ENCODE measurements at places on chromosomes 11 and 22.

- no peak for DNase-seq
Observed at GRCh38 chr11:123362186-123362585, 67.9 kb upstream of the GRAMD1B start.

GRCh38 chr11:115887727-115888126 is 383.5 kb upstream of the CADM1 start:
- DNase-seq, result no peak

DNA sequence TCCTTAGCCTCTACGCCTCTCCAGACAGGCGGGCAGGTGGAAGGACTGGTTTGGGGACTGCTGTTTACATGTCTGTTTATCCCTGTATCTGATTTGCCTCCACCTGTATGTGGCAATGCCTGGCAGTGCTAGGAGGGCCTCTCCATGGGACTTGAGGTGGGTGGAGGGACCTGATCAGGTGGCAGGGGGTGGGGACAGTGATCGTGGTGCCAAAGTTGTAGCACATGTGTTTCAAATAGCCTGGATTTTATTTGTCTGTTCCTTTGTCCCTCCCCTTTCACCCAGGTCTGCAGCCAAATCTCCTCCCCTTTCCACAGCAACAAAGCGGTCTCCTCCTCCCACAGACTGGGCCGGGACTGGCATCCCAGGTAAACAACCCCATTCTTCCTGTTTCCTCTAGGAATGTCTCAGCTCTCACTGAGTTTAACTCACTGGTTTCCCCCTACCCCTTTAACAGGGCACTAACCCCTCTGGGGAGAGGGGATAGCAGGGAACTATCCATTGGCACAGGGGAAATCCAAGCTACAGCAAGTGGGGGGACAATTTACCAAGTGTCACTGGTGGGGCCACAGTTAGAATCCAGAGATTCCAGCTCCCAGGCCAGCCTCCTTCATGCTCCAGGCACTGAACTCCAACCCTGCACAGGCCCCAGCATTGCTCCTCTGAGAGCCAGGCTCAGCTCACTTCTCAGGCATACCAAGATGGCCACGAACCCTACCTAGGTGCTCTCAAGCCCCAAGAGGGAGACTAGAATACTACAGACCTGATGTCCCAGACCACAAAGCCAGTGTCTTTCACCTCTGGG is 22.9 kb upstream of the TLCD5 start:
- no peak for DNase-seq

- peak; percentile 76 for DNase-seq
Observed at GRCh38 chr11:134275534-134276395, at the start of gene GLB1L3. Gene GLB1L3 (plus strand): TSS chr11:134276379. CDS start chr11:134276741, 362 bp downstream.

DNA sequence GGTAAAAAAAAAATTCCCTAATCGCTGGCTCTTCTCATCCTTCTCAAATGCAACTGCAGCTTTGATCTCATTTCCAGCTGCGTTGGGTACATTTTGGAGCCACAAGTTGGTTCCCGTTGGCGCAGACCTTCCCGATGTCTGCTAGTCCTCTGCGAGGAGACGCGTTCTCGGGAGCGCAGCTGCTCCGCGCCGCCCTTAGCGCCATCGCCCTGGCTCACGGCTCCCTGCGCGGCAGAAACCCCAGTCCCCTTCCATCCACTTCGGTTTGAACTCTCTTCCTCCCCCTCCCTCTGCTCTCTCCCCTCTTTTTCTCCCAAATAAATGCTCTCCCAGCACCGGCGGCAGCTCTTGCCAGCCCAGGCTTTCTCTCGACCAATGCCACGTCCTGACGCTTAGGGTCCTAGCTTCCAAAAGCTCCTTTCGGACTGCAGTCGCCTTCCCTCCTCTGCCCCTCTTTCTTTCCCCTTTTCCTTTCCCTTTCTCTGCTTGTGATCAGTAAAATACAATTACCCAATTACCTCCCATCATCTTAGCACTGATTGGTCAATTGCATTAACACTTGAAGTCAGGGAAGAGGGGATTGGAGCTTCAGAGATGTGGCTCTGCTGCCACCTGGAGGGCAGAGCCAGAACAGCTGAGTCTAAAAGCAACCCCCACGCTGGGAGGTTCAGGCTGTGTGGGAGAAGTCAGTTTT is 1165.7 kb downstream of the LRRC4C start:
- DNase-seq, result no peak

DNA sequence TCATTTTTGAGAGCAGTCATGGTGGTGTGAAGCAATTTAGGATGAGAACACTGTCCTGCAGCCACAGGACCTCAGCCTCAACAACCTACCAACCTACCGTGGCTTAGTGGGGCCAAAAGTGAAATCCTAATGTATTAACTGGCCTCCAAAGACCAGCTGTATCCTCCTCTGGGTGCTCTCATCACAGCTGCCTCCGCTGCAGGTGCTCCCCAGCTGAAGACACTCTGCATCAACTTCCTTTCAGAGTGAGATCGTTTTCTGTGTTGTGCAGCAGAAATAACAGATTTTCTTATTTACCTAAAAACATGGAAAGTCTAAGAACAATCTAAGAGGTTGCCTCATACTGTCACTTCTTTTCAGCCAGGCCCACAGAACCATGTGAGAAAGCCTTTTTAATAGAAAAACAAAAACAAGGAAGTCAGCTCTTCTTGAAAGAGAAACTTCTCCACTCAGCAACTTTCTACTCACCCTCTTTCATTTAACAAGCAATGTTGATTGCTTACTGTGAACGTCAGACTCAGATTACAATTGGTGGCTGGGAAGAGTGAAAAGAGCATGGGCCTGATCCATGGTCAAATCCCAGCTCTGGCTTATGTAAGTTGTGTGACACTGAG is 136.1 kb downstream of the TENM4 start:
- no peak for DNase-seq

- no peak for DNase-seq
Observed at GRCh38 chr11:12824281-12825041, 150.2 kb downstream of the TEAD1 start.

DNA sequence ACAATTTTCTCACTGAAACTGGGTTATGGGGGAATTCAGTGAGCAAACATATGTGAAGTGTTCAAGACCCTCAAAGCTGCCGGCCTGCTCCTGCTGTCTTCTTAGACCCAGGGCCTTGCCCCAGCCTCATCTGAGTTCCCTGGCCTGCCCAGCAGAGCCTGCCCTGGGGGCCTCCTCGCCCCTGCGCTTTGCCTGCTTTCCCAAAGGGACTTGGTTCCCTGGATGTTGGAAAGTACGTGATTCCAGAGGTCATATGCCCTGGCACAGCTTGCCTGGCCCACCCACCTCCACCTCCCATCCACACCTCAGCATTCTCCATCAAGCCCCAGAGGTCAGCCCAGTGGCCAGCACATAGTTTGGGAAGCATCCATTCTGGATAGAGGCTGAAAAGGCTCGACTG is 13.7 kb upstream of the POU2F3 start:
- DNase-seq, result no peak

DNA sequence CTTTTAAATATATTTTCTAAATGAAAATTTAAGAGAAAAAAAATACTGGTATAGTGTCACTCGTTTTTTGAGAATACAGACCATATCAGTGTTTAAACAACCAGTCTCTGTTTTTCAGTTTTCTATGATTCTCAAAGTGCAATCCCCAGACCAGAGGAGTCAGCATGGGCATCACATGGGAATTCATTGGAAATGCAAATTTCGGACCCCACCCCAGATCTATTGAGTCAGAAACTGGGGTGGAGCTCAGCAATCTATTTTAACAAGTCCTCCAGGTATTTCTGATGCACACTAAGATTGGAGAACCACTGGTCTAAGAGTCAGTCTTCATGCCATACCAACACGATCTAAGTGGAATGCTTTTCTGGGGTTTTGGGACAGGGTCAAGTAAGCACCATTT is 66.1 kb downstream of the FAR1 start:
- no peak for DNase-seq

- DNase-seq, result no peak
Observed at GRCh38 chr22:46368422-46368821, 32.9 kb downstream of the TRMU start.

DNA sequence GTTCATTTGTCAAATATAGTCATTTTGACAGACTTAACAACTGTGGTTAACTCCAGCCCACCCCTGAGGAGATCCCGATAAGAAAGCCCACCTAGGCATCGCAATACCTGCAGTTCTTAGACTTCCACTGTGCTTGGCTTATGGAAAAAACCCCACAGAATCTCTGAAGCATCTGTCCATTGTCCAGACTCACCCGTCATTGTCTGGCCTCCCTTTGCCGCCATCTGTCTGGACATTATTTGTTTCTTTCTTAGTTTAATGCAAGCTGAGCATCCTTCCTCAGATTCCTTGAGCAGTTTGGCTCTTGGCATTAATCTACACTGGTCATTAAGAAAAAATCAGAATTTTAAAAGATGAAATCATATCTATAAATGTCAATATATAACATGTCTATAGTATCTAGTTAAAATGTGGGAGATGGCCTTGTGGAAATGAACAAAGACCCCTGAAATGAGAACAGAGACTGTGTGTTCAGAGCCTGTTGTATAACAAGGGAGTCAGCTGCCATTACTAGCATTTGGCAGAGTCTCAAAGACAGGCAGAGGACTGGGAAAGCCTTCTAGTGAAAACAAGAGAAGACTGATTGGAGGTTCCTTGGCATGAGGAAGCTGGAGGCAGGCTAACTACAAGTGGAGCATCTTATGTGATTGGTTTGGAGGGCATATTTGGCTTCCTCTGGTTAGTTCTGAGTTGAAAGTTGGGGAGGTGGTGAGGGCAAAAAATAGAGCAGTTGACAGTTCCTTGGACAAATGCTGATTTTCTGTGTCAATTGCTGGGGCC is 80.4 kb downstream of the SPON1 start:
- no peak for DNase-seq

DNA sequence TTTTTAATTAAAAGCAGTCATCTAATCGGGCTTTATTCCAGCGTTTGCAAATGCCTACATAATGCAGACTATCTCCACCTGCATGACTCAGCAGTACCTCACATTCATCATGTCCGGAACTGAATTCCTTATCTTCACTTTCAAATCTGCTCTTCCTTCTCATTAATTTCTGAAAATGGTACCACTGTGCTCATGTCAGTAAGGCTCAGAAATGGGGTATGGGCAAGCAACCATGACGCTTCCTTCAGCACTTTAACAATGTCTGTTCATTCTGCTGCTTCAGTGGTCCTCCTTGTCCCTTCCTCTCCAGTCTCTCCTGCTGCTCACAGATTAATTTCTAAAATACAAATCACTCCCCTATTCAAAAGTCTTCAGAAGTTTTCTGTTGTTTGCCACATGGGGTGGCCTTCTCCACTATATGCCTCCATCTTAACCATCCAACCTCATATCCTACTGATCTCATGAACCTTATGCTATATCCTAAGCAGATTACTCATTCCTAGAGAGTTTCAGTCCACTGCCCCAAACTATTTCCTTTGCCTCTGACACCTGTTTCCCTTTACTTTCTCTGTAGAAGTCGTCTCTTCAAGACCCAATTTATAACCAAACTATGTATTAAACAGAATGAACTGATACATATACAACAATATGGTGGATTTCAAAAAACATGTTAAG is 7.0 kb downstream of the GTF2H1 start:
- DNase-seq, result no peak

DNA sequence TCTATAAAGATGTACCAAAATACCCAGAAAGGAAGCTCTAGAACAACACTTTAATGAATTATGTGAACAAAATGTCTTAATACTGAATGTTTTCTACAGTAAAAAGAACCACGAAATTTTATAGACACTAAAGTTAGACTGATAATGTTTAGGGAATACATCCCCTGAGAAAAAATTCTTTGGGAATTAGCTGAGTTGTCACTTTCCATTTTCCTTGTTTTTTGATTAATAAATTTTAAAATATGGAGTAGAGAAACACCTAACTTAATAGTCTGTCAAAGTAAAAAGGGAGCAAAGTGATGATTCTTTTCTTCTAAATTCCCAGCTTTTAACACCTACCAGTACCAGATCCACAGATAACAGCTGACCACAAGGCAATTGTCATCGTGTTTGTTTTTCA is 23.1 kb upstream of the SCN3B start:
- DNase-seq, result no peak

GRCh38 chr11:99198215-99198614 is 177.5 kb downstream of the CNTN5 start:
- DNase-seq, result no peak

- no peak for DNase-seq
Observed at GRCh38 chr11:121086866-121087265, 14.2 kb upstream of the TECTA start.

DNA sequence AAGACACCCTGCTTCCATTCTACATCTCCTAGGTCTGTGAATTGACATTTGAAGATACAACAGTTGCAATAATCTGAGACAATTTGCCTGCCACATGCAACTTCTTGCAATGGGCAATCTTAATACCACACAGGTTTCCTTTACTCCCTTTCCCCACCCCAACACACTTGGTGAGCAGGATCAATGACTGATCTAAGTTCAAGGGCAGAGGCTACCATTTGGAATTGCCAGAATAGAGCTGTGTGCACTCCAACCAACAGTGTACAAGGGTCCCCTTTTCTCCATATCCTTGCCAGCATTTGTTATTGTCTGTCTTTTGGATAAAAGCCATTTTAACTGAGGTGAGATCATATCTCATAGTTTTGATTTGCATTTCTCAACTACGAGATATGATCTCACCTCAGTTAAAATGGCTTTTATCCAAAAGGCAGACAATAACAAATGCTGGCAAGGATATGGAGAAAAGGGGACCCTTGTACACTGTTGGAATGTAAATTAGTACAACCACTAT is 2.9 kb upstream of the NNMT start:
- no peak for DNase-seq

DNA sequence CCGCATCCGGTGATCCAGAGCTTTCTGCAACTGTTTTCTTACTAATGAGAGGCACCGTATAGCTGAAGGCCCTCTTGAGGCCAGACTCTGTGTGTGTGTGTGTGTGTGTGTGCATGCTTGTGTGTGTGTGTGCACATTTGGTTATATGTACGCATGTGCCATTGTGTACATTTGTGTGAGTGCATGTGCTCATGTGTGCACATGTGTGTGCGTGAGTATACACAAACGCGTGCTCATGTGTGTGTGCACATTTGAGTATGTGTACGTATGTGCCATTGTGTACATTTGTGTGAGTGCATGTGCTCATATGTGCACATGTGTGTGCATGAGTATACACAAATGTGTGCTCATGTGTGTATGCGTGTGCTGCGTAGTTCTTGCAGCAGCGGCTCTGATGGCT is 12.3 kb upstream of the FGF19 start:
- no peak for DNase-seq

DNA sequence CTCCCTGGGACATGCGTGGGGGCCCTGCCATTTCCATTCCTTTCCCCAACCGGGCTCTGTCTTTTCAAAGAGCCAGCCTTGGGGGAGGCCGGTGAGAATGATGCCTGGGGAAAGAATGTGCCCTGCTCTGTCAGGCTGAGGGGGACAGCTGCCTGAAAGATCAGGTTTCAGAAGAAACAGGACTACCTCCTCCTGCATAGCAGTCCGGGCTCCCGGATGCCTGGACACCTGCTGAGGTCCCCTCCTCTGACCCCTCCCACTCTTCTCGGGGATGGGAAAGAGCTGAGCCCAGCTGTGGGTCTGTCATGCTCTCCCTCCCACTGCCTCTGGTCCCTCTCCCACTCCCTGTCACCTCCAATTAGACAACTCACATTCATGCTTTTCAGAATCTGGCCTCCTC is 41.8 kb upstream of the CDON start:
- no peak for DNase-seq
